ENCODE measurements at places on chromosomes 2 and 18.
A peak's percentile ranks its signal among the peaks of the same experiment; 100 is the strongest.

DNA sequence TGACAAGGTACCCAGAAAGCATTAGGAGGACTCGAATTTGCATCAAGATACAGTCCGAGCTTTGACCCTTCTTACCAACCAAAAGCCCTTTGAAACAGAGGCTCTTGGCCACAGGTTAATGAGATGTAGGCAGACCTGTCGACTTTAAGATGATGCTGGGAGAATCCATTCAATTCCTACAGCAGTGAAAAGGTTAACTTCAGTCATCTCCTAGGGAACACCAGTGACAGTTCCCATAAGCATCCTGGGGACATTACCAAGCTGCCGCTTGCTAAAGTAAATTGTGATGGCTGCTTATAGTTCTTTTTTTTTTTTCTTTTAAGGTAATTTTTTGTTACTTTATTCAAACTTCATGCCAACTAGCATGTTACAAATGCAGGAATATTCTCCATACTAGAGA lies 379.3 kb downstream of the SOX11 start:
- no peak for DNase-seq

- DNase-seq, result no peak
These were observed 679 bp downstream of the CLK1 start for GRCh38 chr2:200863782-200864175.

GRCh38 chr2:70656421-70657010 lies 102.9 kb upstream of the TGFA start:
- DNase-seq, result no peak

GRCh38 chr2:165011199-165011598 lies 55.9 kb upstream of the SLC38A11 start:
- no peak for DNase-seq

GRCh38 chr2:55934337-55934736 lies 10.8 kb upstream of the EFEMP1 start:
- DNase-seq, result no peak

GRCh38 chr2:129803032-129803431 lies 176.4 kb upstream of the RAB6C start:
- DNase-seq, result no peak

DNA sequence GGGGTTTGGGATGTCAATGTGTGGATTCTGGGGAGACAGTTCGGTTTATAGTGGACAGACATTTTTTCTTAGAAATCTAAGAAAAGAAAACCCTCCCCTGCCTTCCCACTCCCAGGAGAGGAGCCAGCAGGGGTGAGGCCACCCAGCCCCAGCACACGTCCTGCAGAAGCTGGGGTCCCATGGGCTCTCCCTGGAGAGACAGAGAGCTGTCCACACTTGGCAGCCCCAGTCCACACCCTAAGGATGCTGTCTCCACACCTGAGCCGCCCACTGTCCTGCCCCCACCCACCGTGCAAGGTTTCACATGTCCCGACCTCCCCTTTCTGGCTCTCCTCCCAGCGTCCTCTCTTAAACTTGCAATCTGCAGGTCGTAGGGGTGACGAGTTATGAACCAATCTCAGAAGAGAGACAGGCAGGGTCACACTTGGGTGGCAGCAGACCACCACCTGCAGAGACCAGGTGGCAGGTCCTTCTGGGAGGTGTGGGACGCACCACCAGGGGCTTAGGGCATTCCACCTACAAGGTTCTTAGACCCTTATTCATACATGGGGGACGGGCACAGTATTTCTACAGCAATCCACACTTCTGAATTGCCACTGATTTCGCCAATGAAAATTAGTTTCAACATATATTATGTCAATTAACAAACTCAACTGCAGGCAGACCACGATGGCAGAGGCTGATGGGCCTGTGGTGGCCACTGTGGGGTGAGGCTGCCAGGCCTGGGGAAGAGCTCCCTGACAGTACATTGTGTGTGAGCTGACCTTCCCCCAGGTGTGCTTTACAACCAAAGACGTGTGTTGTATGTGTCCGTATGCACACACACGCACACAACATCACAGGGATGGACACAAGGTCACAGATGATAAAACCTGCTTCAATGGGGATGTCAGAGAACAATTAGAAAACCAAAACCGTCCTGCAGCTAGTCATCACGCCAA lies 158.5 kb downstream of the TPO start:
- no peak for DNase-seq

DNA sequence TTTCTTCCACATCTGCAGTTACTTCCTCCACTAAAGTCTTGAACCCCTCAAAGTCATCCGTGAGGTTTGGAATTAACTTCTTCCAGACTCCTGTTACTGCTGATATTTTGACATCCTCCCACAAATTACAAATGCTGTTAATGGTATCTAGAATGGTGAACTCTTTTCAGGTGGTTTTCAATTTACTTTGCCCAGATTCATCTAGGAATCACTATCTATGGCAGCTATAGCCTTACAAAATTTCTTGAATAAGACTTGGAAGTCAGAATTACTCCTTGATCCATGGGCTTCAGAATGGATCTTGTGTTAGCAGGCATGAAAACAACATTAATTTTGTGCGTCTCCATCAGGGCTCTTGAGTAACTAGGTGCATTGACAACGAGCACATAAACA lies 19.9 kb downstream of the EPAS1 start:
- no peak for DNase-seq

DNA sequence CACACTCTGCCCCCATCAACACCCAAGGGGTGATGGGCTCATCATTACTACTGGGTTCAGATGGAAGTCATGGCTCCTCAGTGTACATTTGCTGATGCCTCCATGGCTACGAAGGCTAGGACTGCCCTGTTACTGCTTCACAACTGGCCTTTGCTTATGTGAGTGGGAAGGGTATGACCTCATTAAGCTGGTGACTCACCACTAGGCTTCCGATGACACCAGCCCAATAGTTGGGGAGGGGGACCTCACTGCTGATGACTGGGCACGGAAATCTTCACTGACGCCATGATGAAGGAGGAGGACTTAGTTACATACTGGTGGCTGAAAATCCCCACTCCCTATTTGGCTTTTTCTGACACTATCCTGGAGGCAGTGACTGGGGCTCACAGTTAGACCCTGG lies 263.2 kb downstream of the CMPK2 start:
- DNase-seq, result no peak

DNA sequence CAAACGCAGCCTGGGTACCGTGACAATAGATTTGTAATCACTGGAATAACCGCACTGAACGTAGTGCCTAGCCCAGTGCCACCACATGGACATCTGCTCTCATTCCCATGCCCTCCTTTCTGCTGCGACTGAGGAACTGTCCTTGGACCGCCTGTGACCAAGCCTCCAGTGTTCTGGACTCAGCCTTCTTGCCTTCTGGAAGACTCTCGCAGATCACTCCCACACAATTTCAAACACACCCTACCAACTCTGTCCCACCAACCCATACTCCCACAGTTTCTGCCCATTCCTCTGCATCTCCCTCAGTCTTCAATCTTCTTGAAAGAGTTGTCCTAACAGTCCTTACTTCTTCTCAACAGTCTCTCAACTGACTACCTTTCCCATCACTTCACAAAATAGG lies 2.1 kb downstream of the RNF149 start:
- DNase-seq, result no peak

DNA sequence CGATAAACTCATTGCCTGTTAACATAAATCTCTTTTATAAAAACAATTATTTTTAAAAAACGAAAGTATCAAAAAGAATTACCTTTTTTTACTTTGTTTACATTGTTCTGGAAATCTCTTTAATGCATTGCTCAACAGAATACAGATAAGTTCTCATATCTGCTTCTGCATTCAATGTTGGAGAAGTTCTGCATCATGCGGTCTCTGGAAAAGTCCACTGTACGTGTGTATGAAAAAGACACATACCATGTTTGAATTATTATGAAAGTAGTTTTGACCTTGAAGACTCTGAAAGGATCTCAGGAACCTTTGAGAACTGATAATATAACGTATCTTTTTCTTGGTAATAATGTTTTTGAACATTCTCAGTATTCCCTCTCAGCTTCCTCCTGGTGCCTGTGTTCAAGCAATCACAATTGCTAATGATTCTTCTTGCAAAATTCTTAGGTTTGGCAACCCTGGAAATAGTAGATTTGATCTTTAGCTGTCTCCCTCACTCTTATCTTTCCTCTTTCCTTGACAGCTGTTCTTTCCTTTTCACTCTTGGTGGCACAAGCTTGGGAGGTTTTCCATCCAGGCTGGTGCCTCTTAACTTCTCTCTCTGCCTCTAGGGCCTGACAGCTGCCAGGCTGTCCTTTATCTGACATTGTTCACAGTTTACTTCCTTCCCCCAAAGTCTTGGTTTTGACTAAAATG lies 12.4 kb upstream of the IL1R1 start:
- no peak for DNase-seq

DNA sequence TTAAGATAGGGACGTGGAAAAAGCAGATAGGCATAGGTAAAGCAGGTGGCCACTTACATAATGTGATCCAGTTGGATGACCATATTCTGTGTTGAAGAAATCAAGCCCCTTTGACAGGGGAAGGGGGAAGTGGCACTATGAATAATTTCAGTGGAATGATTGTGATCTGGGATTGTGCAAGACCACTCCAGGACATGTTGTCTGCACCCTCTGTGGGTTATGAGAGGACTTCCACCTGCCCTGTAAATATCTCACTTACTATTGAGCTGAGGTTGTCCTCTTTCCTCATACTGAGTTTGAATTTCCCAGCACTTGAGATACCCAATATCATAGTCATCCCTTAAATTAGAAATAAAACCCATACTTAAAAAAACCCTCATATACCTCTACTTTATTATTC lies 220.7 kb downstream of the IRS1 start:
- DNase-seq, result no peak

DNA sequence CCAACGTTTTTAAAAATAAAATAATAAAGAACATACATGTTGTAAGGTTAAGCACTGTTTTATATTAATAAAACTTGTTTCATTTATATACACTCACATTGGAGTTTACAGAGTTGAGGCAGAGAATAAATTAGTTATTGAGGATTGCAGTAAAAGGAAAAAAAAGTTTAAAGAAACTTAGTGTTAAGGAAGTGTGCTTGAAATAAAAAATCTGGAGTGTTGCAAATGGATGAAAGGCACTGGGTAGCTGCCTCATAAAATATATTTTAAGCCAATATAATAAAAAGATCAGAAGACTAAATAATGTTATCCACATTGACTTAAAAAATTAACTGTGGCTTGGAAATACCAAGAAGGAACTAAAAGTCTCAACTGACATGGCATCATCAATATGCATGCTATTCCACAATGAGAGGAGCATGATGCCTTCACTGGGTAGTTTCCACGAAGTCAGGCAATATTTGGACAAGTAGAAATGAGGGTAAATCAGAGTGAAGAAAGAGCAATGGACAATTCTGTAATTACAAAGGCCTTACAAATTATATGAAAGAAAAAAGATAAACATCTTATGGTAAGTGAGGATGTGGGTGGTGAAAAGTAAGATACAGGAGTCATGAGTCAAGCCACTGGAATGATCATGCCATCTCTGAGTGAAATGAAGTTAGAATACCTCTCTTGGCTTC lies 2.5 kb downstream of the GALNT3 start:
- DNase-seq, result no peak

DNA sequence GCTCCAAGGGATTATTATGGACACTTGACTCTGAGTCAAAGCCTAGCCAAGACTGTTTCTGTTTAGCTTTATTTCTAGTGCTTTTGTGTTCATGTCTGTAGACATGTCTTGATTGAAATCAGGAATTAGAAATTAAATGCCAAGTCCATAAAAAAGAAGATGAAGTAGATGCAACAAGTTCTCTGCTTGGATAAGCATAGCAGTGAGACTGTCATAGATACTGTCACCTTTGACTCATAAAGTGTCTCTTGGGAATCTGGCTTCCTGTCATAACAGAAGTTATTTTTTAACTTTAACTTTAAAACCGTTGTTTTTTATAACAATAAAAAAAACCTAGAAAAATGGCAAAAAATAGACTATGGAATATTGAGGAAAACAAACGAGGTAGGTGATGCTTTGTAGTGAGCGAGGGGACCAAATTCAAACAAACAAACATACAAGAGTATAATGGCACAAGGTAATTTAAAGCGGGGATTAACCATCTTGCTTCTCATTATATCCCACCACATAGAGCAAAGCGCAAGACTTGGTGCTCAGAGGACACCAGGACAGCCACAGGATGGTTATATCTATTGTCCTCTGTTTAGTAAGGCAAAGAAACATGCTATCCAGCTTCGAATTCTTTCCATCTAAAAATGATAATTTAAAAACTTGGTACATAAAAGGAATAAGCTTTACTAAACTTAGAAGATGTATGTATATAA lies 64.6 kb downstream of the CD226 start:
- no peak for DNase-seq

DNA sequence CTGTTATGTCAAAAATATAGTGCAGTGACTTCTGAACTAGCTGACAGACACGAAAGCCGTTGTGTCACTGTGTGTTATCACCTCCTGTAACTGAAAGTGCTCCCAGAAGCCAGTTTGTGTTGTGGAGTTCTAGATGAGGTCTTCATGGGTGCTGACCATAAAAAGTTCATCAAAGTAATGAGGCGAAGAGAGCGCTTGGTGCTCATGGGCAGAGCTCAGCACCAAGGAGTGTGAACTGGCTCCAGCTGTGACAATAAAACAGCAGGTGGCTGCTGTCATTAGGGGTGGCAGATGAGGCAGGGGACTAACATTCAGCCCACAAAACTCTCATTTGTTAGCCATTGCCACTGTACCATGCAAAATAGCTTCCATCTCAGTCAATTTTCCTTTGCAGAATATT lies 151.1 kb downstream of the ZNF407 start:
- no peak for DNase-seq

DNA sequence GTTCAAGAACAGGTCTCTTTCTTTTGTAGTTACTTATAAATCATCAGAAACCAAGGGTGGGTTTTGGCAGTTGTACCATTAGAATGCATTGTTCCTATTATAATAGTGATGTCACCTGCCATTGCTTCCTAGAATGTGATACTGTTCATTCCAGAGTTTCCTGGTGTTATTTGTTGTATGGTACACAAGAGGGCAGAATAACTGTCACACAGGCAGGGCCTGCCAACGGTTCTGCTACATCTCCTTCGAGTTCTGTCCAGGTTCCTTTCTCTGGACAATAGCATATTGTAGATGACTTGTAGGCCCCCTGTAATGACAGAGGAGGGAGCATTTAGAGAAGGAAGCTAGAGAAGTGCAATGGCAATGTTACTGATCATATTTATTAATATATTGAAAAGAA lies 98.3 kb downstream of the KLHL14 start:
- DNase-seq, result no peak

GRCh38 chr2:180983468-180984242 lies 3.2 kb downstream of the UBE2E3 start:
- DNase-seq, result peak; percentile 32

DNA sequence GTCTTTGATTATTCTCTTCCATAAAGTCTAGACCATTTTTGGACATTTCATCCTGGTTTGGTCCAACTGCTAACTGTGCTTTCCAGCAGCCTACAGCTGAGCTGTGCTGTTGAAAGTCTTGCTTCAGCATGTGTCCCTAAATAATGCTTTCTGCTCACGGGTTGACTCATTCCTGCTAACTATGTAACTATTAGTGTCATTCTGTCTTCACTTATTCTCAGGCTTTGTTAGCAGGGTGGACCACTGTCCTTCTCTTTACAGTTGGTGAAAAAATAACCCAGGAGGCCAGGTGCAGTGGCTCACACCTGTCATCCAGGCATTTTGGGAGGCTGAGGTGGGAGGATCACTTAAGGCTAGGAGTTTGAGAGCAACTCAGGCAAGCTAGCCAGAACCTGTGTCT lies 8.9 kb downstream of the ADAM23 start:
- DNase-seq, result no peak

GRCh38 chr2:137336067-137336466 lies 570.7 kb downstream of the THSD7B start:
- no peak for DNase-seq
